Sigmoid colon (tissue), 7 donors: ENCODE measurements at places on chromosomes 5 and 9. TPM values are rescaled to one million over a fixed set of nuclear protein-coding genes. Genes with fewer than 3 reads are reported as not detected.

The PPP3R2 gene
- not detected for total RNA-seq

GRCh38 chr5:87242242-87242641 lies 25.4 kb upstream of the RASA1 start:
- no peaks in the 10 kb centered on the region for H3K4me1 ChIP-seq
- no peak overlapping the region for H3K4me3 ChIP-seq
- no peaks in the 10 kb centered on the region for H3K27me3 ChIP-seq
- DNase-seq, result no peak
- no peaks in the 10 kb centered on the region for H3K36me3 ChIP-seq
- no peak overlapping the region for H3K27ac ChIP-seq

- H3K4me1 ChIP-seq, result peaks cover 24% of the 10 kb centered on the region
- no peaks in the 10 kb centered on the region for H3K36me3 ChIP-seq
- DNase-seq, result no peak
- no peak overlapping the region for H3K4me3 ChIP-seq
Observed at GRCh38 chr5:64145216-64145895, 20.3 kb upstream of the RNF180 start.

DNA sequence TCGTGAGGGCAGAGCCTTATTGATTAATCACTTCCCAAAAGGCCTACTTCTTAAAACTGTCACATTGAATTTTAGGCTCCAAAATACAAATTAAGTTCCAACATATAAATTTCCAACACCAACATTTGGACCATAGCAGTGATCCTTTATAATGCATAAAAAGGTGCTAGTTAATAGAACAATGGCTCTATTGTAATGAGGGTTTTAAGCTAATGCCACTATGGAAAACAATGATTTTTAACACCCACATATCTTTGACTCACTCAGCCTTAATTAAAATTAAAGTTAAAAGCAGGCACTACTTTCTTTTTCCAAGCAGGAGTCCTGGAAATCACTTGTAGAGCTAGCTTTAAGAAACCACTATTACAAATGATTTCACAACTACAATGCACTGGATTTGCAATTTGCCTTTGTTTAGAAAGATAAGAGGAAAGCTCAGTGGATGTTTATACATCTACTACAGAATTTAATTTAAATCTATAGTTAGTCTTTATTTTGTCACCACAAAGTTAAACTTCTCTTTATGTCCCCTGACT lies 41.8 kb downstream of the DPYSL3 start:
- no peaks in the 10 kb centered on the region for H3K27me3 ChIP-seq
- no peaks in the 10 kb centered on the region for H3K36me3 ChIP-seq
- H3K27ac ChIP-seq, result no peak overlapping the region

The BRINP1 gene
- total RNA-seq, result 0.71 TPM

The SPOCK1 gene
- 104 TPM for total RNA-seq

GRCh38 chr5:86865256-86865785 lies 247.6 kb downstream of the COX7C start:
- no peaks in the 10 kb centered on the region for H3K27me3 ChIP-seq
- H3K36me3 ChIP-seq, result no peaks in the 10 kb centered on the region
- H3K27ac ChIP-seq, result no peak overlapping the region
- no peak for DNase-seq
- H3K4me1 ChIP-seq, result no peaks in the 10 kb centered on the region
- no peak overlapping the region for H3K4me3 ChIP-seq

DNA sequence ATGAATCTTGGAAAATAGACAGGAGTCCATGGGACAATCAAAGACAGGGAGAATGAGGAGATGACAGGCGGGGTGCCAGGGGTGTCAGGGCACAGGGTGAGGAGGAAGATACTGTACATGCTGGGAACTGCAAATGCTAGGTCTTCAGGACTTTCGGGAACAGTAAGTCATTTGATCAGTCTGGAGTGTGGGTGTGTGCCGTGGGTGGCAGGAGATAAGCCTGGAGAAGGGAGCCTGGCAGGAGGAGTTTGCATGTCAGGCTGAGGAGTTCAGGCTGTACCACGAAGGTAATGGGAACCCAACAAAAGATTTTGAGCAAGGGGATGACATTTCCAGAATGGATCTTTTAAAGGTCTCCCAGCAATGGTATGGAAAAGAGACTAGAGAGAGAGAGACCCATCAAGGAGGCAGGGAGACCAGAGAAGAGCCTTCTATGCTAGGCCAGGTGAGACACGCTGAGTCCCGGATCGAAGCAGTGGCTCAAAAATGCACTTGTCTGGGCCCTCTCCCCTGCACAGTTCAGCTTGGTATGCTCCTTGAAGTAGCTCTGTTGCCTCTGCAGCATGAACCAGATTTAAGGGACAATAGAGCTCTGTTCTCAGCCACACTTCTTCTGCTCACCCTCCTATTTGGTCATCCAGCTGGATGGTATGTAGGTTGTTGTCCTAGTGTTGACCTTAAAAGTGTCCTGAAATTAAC lies 77.0 kb upstream of the FER start:
- no peak overlapping the region for H3K4me3 ChIP-seq
- H3K27ac ChIP-seq, result no peak overlapping the region
- no peaks in the 10 kb centered on the region for H3K36me3 ChIP-seq

- no peaks in the 10 kb centered on the region for H3K27me3 ChIP-seq
- H3K27ac ChIP-seq, result no peak overlapping the region
- no peak overlapping the region for H3K4me3 ChIP-seq
- H3K4me1 ChIP-seq, result no peaks in the 10 kb centered on the region
- DNase-seq, result no peak
- H3K36me3 ChIP-seq, result no peaks in the 10 kb centered on the region
Observed at GRCh38 chr5:147750065-147750464, 32.5 kb downstream of the JAKMIP2 start.

The PTPN3 gene
- 2.5 TPM for total RNA-seq

GRCh38 chr9:15160673-15161072 lies 146.3 kb downstream of the TTC39B start:
- H3K36me3 ChIP-seq, result no peaks in the 10 kb centered on the region
- no peak overlapping the region for H3K27ac ChIP-seq
- H3K4me1 ChIP-seq, result no peaks in the 10 kb centered on the region
- no peaks in the 10 kb centered on the region for H3K27me3 ChIP-seq
- DNase-seq, result no peak
- no peak overlapping the region for H3K4me3 ChIP-seq

- H3K27me3 ChIP-seq, result no peaks in the 10 kb centered on the region
- H3K27ac ChIP-seq, result no peak overlapping the region
- H3K4me3 ChIP-seq, result no peak overlapping the region
- H3K36me3 ChIP-seq, result no peaks in the 10 kb centered on the region
Observed at GRCh38 chr5:117454716-117455212, 880.1 kb upstream of the SEMA6A start.

- H3K27ac ChIP-seq, result peak overlapping the region; percentile 81
- peak; percentile 65 for DNase-seq
- peaks cover 45% of the 10 kb centered on the region for H3K27me3 ChIP-seq
- peaks cover 17% of the 10 kb centered on the region for H3K36me3 ChIP-seq
Observed at GRCh38 chr9:137275588-137276472, 1.7 kb upstream of the TOR4A start.

GRCh38 chr5:174491265-174491664 lies 233.1 kb upstream of the MSX2 start:
- H3K27me3 ChIP-seq, result no peaks in the 10 kb centered on the region
- H3K4me1 ChIP-seq, result no peaks in the 10 kb centered on the region
- no peaks in the 10 kb centered on the region for H3K36me3 ChIP-seq
- no peak overlapping the region for H3K27ac ChIP-seq
- DNase-seq, result no peak
- H3K4me3 ChIP-seq, result no peak overlapping the region

The LEAP2 gene
- total RNA-seq, result 1.4 TPM

DNA sequence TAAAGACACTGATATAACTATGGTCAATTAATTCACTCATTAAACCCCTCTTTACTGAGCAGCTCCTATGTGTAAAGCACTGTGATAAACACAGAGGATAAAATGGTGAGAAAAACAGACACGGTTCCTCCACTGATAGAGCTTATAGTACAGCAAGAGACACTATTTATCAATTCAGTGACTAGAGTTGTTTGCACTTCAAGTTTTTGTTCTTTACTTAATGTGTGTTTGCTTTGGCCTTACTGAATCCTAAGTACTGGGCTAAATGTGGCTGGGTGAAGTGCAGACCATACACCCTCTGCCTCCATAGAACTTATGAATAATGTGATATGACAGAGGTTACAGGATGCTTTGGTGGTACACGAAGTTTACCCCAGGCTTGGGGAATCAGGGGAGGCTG lies 80.1 kb upstream of the ITGA1 start:
- no peaks in the 10 kb centered on the region for H3K4me1 ChIP-seq
- no peak overlapping the region for H3K27ac ChIP-seq
- no peak for DNase-seq
- H3K36me3 ChIP-seq, result no peaks in the 10 kb centered on the region

The PROB1 gene
- 0.55 TPM for total RNA-seq

GRCh38 chr5:178111925-178112324 lies 1.4 kb upstream of the N4BP3 start:
- H3K27me3 ChIP-seq, result peaks cover 21% of the 10 kb centered on the region
- no peak overlapping the region for H3K27ac ChIP-seq
- no peaks in the 10 kb centered on the region for H3K36me3 ChIP-seq
- peaks cover 16% of the 10 kb centered on the region for H3K4me1 ChIP-seq

- no peak overlapping the region for H3K4me3 ChIP-seq
- H3K36me3 ChIP-seq, result no peaks in the 10 kb centered on the region
- H3K27ac ChIP-seq, result no peak overlapping the region
- no peaks in the 10 kb centered on the region for H3K27me3 ChIP-seq
Observed at GRCh38 chr5:75654693-75655295, 43.5 kb downstream of the ANKDD1B start.

The PFN3 gene
- not detected for total RNA-seq

The SCGB3A2 gene
- total RNA-seq, result not detected

- H3K4me3 ChIP-seq, result no peak overlapping the region
- DNase-seq, result peak; percentile 81
- peaks cover 45% of the 10 kb centered on the region for H3K4me1 ChIP-seq
Observed at GRCh38 chr5:140321796-140322195, 18.9 kb upstream of the PFDN1 start.

The EGFL7 gene
- 31.0 TPM for total RNA-seq

- H3K36me3 ChIP-seq, result no peaks in the 10 kb centered on the region
- no peak for DNase-seq
- no peak overlapping the region for H3K4me3 ChIP-seq
- no peak overlapping the region for H3K27ac ChIP-seq
- peaks cover 28% of the 10 kb centered on the region for H3K4me1 ChIP-seq
Observed at GRCh38 chr5:6702633-6703032, 10.6 kb upstream of the TENT4A start.

- no peak overlapping the region for H3K27ac ChIP-seq
- no peaks in the 10 kb centered on the region for H3K4me1 ChIP-seq
- H3K36me3 ChIP-seq, result no peaks in the 10 kb centered on the region
- no peak for DNase-seq
- H3K27me3 ChIP-seq, result no peaks in the 10 kb centered on the region
Observed at GRCh38 chr5:166354332-166354731, 1937.1 kb upstream of the WWC1 start.

DNA sequence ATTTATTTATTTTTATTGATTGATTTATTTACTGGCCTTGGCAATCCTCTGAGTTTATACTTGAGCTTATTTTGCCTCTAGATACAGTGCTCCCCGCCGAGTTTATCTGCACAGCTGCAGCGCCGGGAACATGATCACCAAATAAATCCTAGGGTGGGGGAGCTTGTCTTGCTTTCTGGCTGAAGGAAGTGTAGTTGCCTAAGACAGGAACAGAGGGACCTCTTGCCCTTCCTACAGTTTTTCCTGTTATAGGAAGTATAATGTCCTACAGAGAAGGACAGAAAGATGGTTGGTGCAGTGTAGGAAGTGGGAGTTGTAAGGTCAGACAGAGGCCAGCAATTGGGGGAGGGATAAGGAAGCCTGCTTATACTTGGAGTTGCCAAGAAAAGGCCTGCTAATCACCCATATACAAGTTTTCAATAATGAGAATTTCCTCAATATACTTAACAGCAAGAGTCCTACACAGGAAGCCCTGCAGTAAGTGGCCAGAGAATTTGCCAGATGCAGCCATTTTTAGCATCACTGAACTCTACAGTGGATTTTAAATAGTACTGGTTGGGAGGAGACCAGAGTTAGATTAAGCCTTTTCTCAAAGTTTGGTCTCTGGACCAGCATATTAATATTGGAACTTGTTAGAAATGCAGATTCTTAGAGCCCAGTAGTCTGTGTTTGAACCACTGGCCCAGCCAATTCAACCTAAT lies 7.7 kb downstream of the AOPEP start:
- no peak overlapping the region for H3K27ac ChIP-seq
- no peaks in the 10 kb centered on the region for H3K4me1 ChIP-seq
- DNase-seq, result no peak
- H3K27me3 ChIP-seq, result no peaks in the 10 kb centered on the region
- H3K4me3 ChIP-seq, result no peak overlapping the region

- no peak for DNase-seq
- no peak overlapping the region for H3K27ac ChIP-seq
- no peaks in the 10 kb centered on the region for H3K4me1 ChIP-seq
- no peaks in the 10 kb centered on the region for H3K36me3 ChIP-seq
Observed at GRCh38 chr9:68702493-68702892, 2.5 kb upstream of the PIP5K1B start.

DNA sequence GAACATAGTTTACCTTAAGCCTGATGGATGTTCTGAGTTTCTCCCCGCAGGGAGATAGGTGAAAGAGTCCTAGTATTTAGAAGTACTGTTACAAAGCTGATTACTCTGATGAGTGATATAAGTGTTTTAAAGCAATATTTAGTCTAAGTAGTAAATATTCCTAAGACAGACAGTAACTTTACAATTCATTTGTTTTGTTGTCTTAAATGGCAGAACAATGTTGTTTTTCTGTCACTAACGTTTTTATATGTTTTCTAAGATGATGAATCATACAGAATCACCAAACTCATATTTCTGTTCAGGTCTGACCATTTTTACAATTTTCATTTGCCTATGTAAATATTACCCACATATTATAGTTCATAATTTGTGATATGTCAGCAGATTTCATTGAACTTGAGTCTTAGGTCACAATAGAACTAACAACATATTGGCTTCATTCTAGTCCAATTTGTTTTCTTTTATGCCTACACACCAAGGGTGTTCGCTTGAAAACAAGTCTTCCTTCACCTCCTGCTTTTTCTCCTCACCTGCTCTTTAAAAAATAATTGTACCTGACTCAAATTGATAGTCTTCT lies 30.6 kb downstream of the MAP3K1 start:
- no peak for DNase-seq
- H3K27me3 ChIP-seq, result no peaks in the 10 kb centered on the region
- H3K4me1 ChIP-seq, result peaks cover 35% of the 10 kb centered on the region
- H3K27ac ChIP-seq, result no peak overlapping the region
- H3K4me3 ChIP-seq, result no peak overlapping the region

DNA sequence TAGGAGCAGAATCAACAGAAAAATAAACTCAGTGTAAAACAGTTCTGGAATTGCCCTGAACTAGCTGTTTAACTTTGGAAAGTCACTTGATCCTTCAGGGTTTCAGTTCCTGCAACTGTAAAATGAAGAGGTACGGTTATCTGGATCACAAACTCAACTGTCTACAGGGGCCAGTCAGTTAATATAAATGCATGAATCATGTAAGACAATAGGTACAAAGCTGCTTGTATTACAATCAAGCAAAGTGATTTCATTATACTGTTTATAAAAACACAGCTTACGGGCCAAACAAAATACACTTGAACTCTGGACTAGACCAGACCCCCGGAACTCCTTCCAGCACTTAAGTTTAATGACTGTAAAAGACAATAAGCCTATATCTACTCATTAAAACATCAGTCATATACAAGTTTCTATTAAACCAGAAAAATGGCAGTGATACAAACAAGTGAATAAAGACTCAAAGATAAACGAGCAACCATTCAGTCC lies 73.0 kb downstream of the MRPS27 start:
- peaks cover 61% of the 10 kb centered on the region for H3K4me1 ChIP-seq
- H3K27ac ChIP-seq, result peak overlapping the region; percentile 83
- no peak overlapping the region for H3K4me3 ChIP-seq
- H3K27me3 ChIP-seq, result no peaks in the 10 kb centered on the region
- no peak for DNase-seq
- no peaks in the 10 kb centered on the region for H3K36me3 ChIP-seq

- no peaks in the 10 kb centered on the region for H3K36me3 ChIP-seq
- DNase-seq, result no peak
- H3K27me3 ChIP-seq, result no peaks in the 10 kb centered on the region
- H3K4me1 ChIP-seq, result no peaks in the 10 kb centered on the region
- H3K4me3 ChIP-seq, result no peak overlapping the region
- H3K27ac ChIP-seq, result no peak overlapping the region
Observed at GRCh38 chr9:89436963-89437625, 60.8 kb downstream of the SEMA4D start.
